ENCODE measurements at places on chromosomes 4 and X.

GRCh38 chr4:152117520-152117919 is 356.7 kb upstream of the GATB start:
- no peak for DNase-seq

GRCh38 chrX:38985375-38985774 is 184.1 kb downstream of the MID1IP1 start:
- no peak for DNase-seq

- DNase-seq = no peak
Measured at GRCh38 chr4:2186133-2186864, 55.6 kb downstream of the HAUS3 start.

DNA sequence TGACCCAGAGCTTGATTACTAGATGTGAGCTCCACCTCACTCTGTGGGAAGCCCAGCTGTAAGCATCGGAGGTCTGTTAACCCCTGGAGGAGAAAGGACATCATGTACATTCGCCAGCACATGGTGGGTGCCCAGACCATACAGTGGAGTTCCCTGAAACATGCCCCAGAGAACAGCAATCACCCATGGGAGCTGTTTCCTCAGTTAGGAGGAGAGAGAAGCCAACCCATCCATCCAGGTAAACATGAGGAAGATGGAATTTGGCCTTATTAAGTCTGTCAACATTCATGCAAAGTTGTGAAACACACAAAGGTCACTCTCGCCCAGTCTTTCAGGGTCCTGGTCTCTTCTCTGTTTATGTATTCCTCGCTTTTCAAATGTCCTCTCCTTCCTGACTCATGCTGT is 354.7 kb downstream of the ANK2 start:
- DNase-seq = no peak

GRCh38 chrX:9681011-9681410 is 84.6 kb downstream of the GPR143 start:
- DNase-seq = no peak

All from stimulated activated CD8-positive, alpha-beta memory T cell treated with anti-CD3 and anti-CD28 coated beads, Interleukin-4, amount 100 ng/mL, for 1 hour (primary cell).